ENCODE measurements at places on chromosomes 7 and 10. TPM values are rescaled to one million over a fixed set of nuclear protein-coding genes. Genes with fewer than 3 reads are reported as not detected.

- DNase-seq: no peak
Measured at GRCh38 chr10:70680899-70681730, 8.8 kb downstream of the ADAMTS14 start.

DNA sequence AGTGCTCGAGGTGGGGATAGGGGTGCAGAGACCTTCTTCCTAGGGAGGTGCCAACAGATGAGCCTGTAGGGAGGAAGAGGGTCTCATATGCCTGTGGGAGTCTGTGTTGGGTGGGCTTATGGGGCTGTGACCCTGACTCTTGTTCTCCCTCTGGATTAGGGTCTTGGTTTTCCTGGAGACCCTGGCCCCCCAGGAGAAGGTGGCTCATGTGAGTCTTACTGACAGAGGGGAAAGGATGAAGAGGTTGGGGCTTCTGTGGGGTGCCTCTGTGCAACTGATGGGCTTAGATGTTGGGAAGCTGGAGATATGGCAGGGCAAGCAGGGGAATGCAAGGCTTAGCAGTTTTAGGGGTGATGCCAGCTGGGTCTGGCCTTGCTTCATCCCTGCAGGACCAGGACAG is 20.2 kb upstream of the VOPP1 start:
- no peak for DNase-seq

GRCh38 chr10:8056871-8057331 is 2.4 kb downstream of the GATA3 start:
- no peak for DNase-seq

DNA sequence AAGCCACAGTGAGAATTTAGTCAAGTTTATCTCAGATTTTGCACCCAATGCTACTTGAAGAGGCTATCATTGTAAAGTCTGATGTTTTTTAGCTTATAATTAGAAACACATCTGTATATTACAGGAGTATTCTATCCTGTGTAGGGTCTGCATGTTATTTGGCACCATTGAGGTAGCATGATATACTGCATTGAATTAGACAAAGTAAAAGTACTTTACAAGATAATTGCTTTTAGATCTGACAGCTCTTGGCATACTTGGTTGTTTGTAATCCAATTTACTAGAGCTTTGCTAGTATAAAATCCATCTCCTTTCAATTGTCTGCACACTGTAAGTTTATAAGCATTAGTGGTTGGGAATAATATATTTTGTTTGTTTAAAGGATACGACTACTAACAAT is 714.3 kb downstream of the ANKRD7 start:
- no peak for DNase-seq

DNA sequence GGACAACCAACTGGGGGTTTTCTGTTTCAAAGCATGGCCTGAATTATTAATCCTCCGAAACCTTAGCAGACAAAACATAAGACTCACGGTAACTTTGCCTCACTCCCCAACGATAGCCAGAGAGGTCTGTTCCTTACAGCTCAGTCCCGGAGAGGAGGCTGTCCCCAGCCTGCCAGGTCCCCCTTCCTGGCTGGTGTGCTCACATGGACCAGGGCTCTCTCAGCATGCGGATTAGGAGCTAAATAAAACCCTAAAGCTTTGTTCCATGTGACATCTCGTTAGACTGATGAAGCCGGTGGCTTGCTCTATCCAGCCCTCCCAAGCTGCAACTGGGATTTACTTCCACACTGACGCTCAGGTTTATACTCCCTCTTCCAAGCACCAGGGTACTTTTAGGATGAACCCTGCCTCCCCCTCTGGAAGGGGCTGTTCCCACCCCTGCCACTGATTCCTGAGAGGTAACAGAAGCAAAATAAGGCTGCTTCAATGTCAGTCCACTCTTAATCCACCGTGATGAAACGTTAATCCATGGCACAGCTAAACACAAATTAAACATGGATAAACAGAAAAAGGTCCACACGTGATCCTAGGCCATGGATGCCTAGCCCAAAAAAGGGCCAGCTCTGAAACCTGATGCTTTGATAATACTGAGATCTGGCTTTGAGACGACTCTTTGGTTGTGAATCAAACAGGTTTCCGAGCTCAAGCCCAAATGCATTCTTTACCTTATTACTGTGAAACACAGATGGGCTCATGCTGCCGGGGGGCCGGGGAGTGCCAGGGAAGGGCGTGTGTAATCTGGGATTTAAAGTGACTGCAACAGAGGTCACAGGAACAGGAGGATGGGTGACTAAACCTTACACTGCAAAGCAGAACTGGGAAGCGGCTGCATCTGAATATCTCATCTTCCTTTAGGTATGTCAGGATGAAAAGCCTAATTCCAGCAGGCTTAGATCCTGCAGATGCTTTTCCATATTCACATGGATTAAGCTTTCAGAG is 86.2 kb downstream of the ZRANB1 start:
- DNase-seq: peak; percentile 49

- no peak for DNase-seq
Measured at GRCh38 chr10:130364631-130365411, 228.6 kb downstream of the GLRX3 start.

- peak; percentile 62 for DNase-seq
Measured at GRCh38 chr7:123784263-123784662, 35.5 kb upstream of the WASL start.

GRCh38 chr10:124647421-124648130 is 96.6 kb downstream of the FAM53B start:
- peak; percentile 73 for DNase-seq

DNA sequence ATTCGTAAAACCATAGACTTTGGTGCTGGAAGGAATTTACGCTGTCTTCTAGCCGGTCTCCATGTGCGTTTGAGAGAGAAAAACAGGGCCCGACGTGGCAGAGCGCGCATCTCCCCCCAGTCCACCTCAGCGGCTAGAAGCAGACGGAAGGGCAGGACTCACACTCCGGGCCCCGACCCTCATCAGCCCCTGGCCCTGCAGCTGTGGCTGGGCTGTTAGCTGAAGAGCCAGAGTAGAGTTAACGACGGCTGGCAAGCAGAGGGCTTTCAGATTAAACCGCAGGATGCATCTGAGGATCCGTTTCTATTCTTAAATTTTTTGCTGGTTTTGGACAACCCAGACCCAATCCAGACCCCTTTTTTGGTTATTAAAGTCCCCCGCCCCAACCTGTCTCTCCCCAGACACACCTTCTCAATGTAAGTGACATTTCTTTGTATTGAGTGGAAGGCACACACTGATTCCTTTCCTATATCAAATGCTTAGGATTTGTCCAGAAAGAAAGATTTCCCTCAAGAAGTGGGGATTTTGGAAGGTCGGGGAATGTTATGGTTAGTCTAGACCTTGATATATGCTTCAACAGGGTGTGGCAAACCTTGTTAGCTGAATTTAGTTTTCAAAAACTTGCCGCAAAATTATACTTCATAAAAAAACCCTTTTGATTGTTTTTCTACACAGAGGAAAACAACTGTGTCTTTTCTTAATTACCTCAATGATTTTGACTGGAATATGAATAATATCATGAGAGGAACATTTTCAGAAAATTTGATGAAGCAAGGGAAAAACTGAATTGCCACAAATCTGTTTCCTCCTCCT is 1.7 kb upstream of the TBX20 start:
- DNase-seq: no peak

MBL2 gene
- polyA plus RNA-seq: not detected

GLRX3 gene
- 66.5 TPM for polyA plus RNA-seq

TWIST1 gene
- 5.2 TPM for polyA plus RNA-seq

FAM180A gene
- 0.33 TPM for polyA plus RNA-seq
